NCI-H2081 (cell line): ENCODE measurements at places on chromosomes 4 and X.

DNA sequence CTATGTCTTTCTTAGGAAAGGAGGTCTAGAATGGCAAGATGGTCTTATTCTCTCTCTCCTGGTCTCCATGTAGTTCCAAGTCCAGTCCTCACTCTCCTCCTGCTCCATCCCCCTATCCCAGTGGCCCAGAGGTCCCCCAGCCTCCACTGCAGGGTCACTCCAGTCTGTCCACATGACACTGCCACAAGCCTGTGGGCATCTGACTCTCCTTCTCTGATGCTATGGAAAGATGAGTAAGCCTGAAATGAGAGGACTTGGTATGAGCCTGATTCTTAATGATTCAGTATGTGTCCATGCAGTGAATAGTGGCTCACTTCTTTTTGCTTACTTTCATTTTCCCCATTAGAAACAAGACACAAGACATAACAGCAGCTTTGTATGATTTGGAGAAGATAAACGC lies 516.8 kb upstream of the ADGRL3 start:
- no peak for DNase-seq

DNA sequence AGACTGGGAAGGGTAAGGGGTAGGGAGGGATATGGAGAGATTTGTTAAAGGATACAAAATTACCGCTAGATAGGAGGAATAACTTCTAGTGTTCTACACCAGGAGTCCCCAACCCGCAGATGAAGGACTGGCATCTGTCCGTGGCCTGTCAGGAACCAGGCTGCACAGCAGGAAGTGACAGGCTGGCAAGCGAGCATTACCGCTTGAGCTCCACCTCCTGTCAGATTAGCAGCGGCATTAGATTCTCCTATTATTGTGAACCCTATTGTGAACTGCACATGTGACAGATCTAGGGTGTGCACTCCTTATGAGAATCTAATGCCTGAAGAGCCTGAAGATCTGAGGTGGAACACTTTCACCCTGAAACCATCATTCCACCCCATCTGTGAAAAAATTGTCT lies 27.9 kb upstream of the BBS7 start:
- DNase-seq: no peak

GRCh38 chrX:151363316-151363715 lies 33.7 kb upstream of the VMA21 start:
- no peak for DNase-seq

DNA sequence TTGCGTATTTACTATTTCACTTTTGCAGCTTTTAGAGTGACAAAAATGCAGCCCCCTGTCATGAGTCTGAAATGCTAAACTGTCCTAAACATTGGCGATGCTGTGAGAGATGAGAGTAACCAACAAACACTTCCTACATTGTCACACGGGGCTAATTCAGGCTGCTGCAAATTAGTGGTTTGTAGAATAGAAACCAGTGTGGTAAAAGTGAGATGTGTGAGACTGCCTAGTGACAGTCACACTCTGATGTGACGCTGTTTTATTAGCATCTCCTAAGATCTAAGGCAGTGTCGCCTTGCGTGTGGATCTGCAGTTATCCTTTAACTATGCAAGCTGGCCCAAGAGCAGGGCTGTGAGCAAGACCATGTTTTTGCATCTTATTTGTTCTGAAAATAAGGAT lies 800.2 kb upstream of the TENM3 start:
- DNase-seq: peak; percentile 24

DNA sequence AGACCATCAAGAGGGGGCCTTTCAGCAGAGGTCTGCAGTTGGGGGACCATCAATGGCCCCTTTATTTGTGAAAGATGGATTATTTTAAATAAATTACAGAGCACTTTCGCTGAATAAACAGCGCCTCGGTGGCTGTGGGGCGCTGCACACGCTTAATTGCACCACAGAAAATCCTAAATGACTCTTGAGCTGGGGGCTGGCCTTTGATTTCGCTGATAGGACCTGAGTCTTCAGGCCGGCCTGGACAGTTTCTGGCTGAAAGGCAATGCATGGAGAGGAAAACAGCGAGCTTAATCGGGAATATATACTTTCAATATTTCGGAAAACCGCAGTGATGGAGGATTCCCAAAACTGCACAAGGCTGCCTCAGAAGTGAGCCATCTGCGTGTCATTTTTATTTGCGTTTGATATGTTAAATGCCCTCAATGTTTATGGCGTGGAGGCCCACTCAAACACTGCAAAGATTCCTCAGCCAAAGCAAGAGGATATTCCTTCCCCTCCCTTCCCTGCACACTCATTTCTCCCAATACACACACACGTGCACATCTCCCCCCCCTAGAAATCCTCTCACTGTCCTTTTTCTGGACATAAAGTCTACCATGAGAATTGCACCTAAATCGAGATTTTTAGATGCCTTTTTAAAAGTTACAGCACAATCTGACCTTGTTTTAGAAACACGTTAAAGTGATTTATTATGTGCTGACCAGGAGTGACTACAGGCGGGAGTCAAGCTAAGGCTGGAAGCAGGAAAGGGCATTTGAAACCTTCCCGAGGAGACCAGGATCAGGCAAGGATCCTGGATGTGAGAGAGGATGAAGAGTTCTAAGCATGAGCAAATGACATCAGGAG lies 340.7 kb downstream of the RAB28 start:
- no peak for DNase-seq

DNA sequence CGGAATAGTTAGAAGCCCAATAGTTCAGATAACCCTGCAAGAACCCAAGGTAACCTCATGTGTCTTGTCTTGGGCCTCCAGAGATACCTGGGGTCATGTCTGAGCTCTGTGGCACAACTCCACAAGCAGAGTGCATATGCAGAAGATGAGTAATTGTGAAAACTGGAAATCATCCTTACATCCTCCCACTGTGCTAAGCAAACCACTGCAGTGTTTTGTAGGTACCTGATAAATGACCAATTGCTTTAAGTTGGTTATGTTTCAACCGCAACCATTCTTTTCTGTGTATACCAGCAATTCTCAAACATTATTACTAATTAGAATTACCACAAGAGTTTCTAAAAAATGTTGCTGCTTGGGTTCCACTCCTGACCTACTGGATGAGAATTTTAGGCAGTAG lies 73.2 kb downstream of the CBLL2 start:
- DNase-seq: no peak

DNA sequence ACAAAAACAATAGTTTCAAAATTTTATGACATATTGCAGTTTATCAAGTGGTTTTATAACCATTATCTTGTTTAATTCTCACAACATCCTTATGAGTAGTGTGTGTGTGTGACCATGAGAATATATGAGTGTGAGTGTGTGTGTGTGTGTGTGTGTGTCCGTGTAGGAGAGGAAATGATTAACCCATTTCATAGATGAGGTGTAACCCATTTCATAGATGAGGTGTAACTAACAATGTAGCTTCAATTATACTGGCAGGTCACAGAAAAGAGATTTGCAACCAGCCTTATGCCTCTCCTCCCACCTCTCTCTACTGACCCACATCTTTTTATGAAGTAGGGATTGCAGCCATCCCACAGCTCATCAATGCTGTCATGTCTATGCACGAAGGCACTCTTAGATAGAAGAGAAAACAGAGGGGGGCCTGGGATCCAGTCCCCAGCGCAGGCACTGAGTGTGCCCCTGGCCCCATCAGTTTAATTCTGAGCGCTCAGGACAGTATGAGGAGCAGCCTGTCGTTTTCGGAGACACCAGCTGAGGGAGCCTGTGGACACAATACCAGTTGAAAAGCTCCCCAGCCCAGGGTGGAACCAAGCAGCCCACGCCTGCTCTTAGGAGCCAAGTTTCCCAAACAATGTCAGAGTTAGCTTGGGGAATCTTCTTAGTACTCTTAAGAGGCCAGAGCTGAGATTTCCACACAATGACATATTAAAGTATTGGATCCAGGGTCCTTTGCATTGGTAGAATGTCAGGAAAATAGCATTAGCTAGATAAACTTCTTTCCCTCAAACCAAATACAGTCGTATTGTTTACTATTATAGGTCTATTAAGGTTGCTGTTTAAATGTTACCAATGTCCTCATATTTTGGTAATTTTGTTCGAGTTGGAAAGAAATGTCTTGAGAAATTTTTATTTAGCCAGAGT lies 88.6 kb downstream of the PALLD start:
- peak; percentile 30 for DNase-seq

DNA sequence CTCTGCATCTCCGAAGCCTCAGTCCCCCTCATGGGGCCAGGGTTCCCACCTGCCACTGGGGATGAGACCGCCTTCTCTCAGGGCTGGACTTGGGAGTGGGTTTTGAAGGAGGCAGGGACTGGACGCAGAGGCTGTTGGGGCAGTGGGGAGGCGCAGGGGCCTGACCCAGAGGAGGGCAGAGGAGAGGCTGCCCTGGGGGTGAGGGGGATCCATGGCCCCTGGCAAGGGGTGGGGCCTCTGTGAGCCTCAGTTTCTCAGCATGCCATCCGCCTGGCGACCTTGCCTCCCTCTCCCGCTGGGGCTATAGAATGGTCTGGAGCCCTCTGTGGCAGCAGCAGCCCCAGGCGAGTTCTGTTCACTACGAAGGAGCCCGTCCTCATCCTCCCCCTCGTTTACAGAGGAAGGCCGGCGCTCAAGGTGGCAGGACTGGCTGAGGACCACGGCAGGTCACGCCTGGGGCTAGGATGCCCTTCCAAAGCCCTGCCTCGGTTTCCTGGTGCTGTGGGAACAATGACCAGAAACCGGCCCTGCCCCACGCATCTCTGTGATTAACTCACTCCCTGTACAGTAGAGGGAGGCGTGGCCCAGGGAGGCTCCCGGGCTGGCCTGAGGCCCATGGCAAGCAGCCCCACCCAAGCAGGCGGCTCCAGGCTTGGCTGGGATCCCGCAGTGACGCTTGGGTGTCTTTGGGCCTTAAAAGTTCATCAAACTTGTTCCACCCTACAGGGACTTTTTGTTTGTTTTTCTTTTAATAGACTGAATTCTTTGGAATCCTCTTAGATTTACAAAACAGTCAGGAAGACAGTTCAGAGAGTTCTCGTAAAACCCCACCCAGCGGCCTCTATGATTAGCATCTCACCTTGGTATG lies 16.0 kb upstream of the SH3TC1 start:
- DNase-seq: no peak

DNA sequence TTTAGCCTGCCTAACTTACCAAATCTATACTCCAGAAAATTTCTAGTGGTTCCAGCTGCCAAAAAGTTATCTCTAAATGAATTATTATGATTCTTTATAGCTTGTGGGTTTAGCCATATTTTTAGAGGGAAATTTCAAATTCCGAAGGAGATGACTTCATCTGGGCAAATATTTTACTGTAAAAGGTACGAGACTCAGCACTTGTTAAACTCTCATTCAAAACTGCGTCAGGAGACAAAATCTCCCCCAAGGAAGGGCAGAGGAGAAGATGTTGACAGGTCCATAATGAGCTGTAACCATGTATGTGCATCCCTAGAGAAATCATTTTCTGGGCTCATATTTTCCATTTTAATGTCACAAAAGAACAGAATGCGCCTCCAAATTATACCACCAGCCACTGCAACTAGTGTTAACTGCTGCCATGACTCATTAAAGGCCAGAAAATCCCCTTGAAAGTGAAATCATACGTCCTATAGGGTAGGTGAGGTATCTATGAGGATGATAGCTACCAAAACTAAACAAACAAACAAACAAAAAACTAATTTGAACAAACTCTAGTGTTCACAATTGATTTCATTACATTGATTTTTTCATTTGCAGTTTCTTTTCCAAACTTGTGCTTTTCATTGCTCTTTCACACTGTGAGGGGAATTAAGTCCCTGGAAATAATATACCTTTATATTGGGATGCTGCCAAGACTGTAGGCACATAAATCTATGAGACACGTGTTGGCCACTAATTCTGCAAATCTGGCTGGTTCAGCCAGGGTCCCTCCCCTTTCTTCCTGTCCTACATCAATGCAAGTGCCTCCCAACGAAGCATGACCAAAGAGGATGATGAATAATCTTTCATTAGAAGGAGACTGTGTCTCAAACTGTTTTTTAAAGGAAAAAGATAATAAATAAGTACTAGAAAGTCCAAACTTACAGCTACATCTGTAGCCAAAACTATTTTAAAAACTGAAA lies 85.8 kb downstream of the ARHGAP6 start:
- peak; percentile 73 for DNase-seq

DNA sequence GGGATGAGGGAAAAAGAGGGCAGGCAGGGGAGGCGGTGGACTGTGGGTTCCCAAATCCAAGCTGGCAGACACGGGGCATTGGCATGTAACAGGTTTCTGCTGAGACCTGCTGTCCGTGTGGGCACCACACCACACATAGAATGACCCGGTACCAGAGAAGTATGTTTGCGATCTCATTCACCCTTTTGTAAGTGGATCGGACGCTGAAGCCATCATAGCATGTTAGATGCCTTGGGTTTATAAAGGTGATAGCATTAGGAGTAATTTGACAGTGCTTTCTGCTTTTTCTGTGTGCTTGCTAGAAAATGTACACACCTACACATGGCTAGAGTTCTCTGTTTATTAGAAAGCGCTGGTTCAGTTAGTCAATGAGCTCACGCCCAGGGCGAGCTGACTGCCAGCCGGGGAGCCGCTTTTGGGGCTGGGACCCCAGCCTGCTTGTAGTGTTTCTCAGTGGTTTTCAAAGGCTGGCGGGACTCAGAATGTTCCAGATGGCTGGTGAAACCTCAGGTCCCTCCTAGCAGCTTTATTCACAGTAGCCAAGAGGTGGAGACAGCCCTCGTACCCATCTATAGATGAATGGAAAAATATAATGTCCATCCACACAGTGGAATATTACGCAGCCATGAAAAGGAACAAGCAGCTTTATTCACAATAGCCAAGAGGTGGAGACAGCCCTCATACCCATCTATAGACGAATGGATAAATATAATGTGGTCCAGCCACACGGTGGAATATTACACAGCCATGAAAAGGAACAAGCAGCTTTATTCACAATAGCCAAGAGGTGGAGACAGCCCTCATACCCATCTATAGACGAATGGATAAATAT lies 579 bp downstream of the IL3RA start:
- DNase-seq: no peak

DNA sequence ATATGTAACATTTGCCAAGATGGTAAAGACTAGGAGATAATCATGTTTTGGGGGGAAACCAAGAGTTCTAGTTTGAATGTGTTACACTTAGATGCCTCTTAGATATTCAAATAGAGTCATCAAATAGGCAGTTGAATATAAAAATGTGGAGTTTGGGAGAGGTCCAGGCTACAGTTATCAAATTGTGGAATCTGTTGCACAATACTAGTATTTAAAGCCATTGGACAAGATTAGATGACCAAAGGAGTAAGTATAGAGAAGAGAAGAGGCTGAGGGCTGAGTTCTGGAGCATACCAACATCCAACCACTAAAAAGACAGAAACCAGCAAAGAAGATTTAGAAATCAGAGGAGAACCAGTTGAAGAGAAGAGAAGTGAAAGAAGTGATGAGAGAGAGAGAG lies 72.7 kb downstream of the NAA11 start:
- no peak for DNase-seq

DNA sequence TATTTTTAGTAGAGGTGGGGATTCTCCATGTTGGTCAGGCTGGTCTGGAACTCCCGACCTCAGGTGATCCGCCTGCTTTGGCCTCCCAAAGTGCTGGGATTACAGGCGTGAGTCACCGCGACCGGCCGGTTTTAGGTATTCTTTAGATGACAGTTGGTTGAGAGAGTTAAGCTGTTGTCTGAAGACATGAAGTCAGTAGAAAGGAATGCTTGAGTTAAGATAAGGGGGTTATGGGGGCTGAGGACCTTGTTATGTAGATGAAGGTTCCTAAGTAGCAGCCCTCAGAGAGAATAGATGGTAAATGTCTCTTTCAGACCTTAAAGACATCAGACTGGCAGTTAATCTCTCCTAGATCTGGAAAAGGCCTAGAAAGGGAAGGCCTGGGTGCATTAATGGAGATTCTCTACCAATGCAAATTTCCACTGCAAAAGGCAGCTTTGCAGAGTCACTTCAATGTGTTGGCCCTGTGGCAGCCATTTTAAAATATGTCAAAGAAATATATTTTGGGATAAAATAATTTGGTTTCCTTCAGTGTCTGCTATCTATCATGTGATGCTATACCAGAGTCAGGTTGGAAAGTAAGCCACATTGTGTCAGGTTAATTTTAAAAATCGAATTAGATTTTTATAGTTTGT lies 6.4 kb upstream of the ZNF674 start:
- DNase-seq: no peak
